ENCODE measurements at places on chromosomes 3 and 15.
A peak's percentile ranks its signal among the peaks of the same experiment; 100 is the strongest.

GRCh38 chr3:142664311-142664710 lies 59.5 kb upstream of the TRPC1 start:
- no peak for DNase-seq

GRCh38 chr3:49132437-49133225 lies at the start of gene LAMB2:
Gene LAMB2 (minus strand): TSS chr3:49133050. CDS start chr3:49132867, 183 bp downstream.
- DNase-seq, result peak; percentile 10

- DNase-seq, result no peak
These were observed 3.6 kb upstream of the LPCAT4 start for GRCh38 chr15:34370643-34371042.

GRCh38 chr3:151553888-151554287 lies 93.0 kb upstream of the IGSF10 start:
- DNase-seq, result peak; percentile 2

GRCh38 chr3:160038862-160039562 lies 50.4 kb downstream of the IL12A start:
- no peak for DNase-seq

DNA sequence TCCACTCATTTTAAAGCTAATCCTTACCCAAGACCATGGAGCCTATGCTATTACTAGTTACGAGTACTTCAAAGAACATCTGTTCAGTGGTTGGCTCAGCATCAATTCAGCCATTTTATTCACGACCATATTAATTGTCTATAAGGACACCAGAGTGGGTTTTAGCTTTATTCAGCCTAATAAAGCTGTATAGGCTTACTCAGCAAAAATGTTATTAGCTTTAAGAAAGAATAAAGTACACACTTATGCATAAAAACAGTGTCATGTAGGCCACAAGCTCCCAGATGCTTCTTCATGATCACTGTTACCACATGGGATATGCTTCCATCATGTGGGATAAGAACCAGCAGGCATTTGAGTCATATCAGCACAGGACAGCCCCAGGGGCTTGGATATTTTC lies 87.4 kb upstream of the GPR149 start:
- DNase-seq, result no peak

DNA sequence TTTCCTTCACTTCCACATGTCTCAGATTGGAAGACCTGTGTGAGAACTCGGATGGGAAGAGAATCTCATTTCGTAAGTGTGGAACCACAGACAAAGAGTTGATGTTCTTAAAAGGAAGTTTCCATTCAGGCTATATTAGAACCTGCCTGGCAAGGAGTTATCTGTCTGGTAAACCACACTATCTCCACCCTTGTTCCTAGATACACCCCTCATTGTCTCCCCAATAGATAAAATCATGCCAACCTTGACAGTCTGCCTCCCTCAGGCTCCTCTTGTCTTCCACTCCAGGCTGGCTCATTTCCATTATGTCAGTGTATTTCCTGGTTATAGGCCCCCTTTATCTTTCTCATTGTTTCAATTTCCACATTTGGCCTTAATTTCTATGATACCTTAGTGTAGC lies 89.2 kb downstream of the TMEM108 start:
- DNase-seq, result peak; percentile 17

DNA sequence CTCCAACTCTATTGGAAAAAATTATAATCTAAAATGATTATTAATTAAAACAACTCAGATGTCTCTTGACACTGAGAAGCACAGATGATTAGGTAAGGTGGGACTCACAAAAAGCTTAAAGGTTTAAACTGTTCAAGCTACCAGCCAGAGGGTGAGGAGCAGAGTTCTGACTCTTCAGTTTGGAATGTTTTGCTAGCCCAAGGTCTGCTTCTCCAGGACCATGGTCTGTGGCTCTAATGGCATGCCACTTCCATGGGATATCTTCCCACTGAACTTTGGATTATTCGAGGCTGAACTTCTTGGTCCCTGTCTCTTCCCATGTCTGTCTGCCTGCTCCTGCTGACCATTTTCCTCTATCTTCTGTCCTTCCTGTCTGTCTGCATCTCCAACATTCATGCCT lies 49.2 kb downstream of the CACNA2D3 start:
- DNase-seq, result no peak

DNA sequence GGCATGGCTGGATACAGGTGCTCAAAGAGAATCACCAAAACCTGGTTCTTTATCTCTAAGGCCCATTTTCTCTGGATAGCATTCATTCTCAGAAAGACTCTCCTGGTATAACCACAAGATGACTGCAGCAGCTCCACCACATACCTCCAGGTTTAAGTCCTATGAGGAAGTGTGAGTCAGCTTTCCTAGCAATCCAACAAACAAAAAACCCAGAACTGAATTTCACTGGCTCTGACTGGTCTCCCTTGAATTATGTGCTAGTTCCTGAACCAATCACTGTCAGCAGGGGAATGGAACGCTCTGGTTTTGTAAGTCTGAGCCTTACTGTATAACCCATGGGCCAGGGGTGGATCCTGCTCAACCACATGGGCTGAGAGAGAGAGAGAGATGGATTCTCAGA lies 27.2 kb downstream of the MRPL46 start:
- DNase-seq, result peak; percentile 65

- no peak for DNase-seq
These were observed 1097.7 kb downstream of the ROBO1 start for GRCh38 chr3:78670094-78670493.

DNA sequence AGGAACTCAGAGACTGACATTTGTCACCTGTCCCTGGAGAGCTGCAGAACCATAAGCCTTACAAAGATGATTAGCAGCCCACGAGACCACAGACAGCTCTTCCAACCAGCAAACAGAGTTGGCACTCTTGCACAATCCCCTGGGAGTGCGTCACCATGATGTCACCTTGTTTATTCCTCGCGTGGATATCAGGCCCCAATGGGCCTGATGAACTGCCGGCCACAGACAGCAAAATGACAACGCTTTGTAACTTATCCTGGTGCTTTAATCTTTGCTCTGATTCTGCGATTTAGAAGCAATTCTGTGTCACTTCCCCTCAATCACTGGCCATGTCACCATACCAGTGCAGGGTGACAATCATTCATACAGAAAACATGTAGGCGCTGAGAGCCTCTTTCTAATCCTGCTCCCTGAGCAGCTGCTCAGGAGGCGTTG lies 89.2 kb downstream of the TAMM41 start:
- DNase-seq, result peak; percentile 73

DNA sequence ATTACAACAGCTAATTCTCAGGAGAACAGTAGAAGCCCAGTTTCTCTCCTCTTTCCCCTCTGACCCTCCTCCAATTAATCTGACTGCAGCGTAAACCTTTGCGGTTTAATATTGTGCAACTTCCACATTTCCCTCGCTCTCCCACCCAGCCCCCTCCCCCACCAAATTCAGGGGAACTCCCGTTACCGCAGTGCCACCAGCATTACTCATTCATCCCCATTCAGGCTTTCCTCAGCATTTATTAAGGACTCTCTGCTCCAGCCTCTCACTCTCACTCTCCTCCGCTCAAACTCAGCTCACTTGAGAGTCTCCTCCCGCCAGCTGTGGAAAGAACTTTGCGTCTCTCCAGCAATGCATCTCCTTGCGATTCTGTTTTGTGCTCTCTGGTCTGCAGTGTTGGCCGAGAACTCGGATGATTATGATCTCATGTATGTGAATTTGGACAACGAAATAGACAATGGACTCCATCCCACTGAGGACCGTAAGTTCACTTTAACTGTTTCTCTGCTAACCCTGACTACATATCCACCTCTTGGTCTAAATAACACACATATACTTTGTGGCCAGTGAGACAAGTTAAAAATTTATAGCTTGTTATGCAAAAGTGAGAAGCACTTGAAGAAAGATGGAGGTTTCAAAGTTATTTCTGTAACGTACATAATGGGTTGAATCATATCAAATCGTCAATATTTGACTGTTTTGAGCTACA lies at the start of gene PTX3:
Gene PTX3, plus strand, starts transcription at position 268 of the 709 bp plus-strand sequence. Its CDS starts 84 bp downstream, at position 352.
- peak; percentile 86 for DNase-seq

DNA sequence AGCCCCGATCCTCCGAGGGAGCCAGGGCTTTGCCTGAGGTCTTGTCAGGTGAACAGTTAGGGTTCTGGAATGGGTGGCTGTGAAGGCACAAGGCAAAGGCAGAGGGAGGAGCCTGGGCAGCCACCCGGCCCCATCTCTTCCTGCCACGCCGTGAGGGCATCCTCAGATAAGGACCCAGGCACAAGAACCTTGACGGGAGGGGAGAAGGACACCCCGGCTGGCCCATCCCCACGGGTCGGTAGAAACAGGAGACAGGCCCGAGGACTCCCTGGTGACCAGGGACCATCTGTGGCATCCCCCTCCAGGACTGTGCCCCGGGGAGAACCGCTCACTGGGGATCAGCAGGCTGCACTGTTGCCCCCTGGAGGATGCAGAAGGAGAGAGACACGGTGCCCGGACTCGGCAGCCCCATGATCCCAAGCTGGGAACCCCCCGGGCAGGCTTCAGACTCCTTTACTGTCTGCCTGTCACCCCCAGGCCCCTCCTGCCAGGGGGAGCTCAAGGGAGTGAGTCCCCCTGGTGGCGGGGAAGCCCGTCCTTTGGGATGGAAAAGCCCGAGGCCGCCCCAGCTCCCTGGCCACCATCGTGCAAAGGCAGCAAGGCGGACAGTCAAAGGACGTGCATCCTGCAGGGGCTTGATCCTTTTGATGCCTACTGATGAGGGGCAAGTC lies 12.3 kb upstream of the PCSK6 start:
- peak; percentile 5 for DNase-seq

- no peak for DNase-seq
These were observed 22.1 kb downstream of the PHC3 start for GRCh38 chr3:170159459-170159858.

DNA sequence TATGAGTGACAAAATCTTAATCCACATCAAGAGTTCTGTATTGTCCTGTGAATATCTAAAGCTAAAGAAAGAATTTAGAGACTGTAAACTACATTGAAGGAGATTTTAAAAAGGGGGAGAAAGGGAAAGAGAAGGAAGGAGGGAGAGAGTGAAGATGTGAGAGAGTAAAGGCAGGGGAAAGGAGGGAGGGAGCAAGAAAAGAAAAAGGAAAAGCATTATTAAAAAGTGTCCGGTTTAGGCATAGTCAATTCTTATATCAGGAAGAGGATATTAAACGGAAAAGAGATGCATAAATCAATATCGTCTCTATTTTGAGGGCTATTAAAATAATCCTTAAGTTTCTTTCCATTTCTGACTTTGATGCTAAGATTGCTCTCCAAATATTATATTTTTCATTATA lies 332.1 kb downstream of the ROBO2 start:
- no peak for DNase-seq

GRCh38 chr3:177145381-177145780 lies 51.9 kb downstream of the TBL1XR1 start:
- DNase-seq, result no peak

- DNase-seq, result no peak
These were observed 22.7 kb downstream of the LARP6 start for GRCh38 chr15:70831094-70831911.

DNA sequence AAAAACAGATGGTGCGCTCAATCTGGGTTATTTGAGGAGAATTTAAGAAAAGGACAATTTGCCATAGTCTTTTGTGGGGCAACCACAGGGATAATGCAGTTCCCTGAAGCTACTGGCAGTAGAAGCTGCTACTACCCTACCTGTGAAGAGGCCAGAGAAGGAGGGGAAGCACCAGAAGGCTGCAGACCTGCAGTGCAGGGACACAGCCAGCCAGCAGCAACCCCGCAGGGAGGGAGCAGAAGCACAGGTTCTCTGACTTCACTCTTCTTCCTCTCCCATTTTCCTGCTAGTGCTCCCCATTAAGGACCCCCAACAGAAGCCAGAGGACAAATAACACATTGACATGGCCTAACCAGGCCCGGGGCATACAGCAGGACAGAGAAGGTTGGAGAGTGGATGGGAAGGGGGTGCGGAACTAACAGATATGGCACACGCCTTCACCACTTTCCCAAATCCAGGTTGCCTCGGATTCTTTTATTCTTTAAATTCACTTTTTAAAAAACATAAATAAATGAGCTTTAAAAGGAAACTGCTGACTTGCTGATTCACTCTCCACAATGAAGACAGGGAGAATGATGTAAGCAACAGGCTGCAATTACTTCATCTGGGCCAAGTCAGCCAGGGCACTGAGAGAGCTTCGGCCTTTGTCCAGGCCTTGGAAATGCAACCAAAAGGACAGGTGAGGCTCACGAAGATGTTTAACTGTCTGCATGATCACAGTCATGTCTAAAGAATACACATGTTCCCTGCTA lies 30.1 kb downstream of the POPDC2 start:
- DNase-seq, result peak; percentile 59

DNA sequence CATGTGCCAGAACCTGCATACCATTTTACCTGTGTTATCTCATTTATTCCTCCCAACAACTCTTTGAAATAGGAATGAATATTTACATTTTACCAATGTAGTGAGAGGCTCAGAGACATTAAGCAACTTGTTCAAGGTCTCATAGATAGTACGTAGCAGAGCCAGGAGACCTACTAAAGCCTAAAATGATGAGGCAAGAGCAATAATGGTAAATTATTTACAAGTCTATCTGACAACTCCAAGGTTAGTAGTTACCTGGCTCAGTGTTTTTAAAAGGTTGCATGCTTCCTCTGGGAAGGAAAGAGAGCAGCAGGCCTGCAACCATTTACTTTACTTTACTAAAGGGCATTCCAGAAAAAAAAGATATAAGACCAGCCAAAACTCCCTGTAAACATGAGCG lies 103.0 kb downstream of the CFAP20DC start:
- no peak for DNase-seq

DNA sequence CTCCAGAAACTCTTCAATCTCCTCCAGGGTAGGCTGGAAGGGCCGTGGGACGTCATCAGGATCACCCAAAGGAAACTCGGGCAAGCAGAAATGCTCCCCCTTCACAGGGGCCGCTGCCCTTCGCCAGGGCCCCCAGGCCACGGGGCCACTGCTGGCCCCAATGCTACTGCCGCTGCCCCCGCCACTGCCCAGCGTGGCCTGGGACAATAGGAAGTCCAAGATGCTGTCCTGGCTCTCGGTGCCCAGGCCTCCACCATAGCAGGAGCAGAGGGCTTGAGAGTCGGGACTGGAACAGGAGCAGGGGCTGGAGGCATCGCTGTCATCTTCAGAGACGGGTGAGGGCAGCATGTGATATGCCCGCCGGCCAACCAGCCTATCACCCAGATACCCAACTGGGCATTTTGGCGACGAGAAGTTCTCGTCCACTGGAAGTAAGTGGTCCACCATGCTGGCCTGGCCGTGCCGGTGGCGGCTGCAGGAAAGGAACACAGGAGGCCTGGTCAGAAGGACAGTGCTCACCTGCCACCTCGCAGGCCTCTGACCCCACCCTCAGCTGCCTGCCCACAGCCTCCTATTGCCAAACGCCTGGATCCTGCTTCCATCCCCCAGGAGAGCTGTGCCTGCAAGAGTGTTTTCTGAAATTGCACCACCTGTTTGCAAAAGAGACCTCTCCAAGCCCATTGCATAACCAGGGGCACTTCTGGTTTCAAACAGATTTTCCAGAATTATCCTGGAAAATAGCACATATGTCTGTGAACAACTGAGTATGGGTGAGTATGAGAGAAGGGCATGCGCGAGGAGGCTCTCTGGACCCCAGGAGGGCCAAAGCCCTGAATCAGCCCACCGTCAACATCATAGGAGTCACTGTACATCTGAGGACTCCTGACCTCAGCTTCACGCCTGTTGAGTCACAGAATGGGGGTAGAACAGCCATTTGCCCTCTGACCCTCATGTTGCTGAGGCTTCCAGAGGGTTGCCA lies 4.4 kb downstream of the KLF15 start:
- no peak for DNase-seq
